ENCODE measurements at places on chromosomes 4 and X. TPM values are rescaled to one million over a fixed set of nuclear protein-coding genes. Genes with fewer than 3 reads are reported as not detected.

Gene FRMD7
- total RNA-seq = not detected

Gene DRD5
- total RNA-seq = not detected

Gene CXorf49
- total RNA-seq = not detected

Gene ZXDA
- 1.8 TPM for total RNA-seq

Gene ARMCX1
- 0.34 TPM for total RNA-seq

Gene STARD8
- total RNA-seq = 1.7 TPM

Gene MSX1
- total RNA-seq = 8.2 TPM

Gene SSX2
- total RNA-seq = not detected

Gene RHOXF2B
- not detected for total RNA-seq

Gene ADAM29
- total RNA-seq = not detected

Gene LSM6
- 30.0 TPM for total RNA-seq

Gene MBNL3
- total RNA-seq = not detected

Gene OPRPN
- total RNA-seq = not detected

Gene ARX
- total RNA-seq = 0.48 TPM

Gene CDX4
- not detected for total RNA-seq

Gene TIMM8A
- total RNA-seq = 27.8 TPM

Gene WAS
- total RNA-seq = 0.27 TPM

Gene HTN3
- not detected for total RNA-seq

Gene EGFL6
- not detected for total RNA-seq

Gene TMPRSS11B
- not detected for total RNA-seq

Gene TCP11X2
- total RNA-seq = not detected

Gene ERVMER34-1
- total RNA-seq = 0.49 TPM

Gene SLC6A14
- not detected for total RNA-seq

Gene H2BW2
- total RNA-seq = not detected

Gene PDZD4
- 3.7 TPM for total RNA-seq

Gene LUZP4
- not detected for total RNA-seq

Gene BDH2
- 9.7 TPM for total RNA-seq

Gene TMSB4X
- total RNA-seq = 6,180 TPM
